ENCODE measurements at places on chromosomes 6 and 20.

GRCh38 chr6:158849899-158850806 lies 31.0 kb upstream of the EZR start:
- peak; percentile 72 for DNase-seq

DNA sequence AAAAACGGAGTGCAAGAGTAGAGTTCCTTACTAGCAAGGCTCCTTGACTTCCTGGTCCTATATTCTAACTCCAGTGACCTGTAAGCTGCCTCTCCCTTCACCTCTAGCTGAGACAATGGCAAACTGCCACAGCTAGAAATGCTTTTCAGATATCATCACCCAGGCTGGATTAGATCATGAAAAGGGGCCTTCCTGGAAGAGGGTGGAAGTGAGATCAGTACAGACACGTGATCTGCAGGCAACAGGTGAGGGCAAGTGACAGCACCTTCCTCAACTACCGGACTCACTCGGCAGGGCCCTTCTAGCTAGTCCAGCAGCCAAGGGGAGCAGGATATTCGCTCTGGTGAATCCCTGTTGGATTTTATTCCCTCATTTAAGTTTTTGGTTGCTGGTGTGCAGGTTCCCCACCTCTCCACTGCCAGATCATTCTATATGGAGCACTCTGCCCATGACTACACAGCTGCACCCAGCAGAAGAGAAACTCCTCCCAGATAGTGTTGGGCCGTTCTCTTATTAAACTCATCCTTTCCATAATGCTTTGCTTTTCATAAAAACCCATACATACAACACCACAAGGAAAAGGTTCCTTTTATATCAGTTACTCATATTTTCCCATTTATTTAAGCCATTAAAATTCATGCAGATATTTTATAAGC lies 26.4 kb upstream of the FAM83C start:
- no peak for DNase-seq

- no peak for DNase-seq
Measured at GRCh38 chr6:66796987-66797386, 1090.0 kb upstream of the EYS start.

GRCh38 chr6:71473926-71474325 lies 185.3 kb downstream of the OGFRL1 start:
- DNase-seq: no peak

DNA sequence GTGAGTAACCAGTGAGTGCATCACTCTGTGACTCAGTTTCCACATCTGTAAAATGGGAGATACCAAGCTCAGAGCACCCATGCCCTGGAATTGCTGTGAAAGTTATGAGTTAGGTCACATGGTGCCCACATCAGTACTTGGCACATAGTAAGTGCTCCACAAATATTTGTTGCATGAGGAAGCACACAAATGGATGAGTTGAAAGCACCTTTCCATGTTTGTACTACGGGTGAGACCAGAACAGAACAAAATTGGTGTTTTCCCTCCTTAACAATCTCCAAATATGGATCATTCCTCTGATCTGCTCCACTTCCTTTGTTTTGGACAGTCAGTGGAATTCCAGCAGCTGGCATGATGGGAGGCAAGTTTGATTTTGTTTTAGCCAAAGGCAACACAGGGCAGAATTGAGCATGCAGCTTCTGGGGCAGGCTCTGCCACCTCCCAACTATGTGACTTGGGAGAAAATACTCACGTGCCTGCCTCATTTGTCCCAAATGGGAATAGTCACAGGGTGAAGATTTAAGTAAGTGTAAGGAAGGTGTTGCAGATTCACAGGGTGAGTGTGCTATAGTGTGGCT lies 503.7 kb upstream of the SULF2 start:
- DNase-seq: no peak

DNA sequence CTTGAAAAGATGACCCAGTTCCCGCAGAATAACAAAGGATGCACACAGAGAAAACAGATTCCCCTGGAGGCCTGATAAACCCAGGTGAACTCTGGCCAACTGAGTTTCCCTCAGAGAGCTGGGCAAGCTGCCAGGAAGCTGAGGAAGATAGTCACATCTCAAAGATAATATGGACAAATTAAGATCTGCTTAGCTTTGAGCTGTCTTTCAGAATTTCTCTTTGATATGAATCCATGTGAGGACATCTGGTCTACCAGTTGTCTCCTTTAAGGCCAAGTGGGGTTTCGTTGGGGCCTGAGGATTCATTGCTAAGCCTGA lies 59.5 kb downstream of the ID4 start:
- no peak for DNase-seq

- DNase-seq: no peak
Measured at GRCh38 chr6:154572556-154572955, 62.1 kb upstream of the CNKSR3 start.

- DNase-seq: no peak
Measured at GRCh38 chr6:119307056-119307455, 42.5 kb downstream of the MAN1A1 start.

DNA sequence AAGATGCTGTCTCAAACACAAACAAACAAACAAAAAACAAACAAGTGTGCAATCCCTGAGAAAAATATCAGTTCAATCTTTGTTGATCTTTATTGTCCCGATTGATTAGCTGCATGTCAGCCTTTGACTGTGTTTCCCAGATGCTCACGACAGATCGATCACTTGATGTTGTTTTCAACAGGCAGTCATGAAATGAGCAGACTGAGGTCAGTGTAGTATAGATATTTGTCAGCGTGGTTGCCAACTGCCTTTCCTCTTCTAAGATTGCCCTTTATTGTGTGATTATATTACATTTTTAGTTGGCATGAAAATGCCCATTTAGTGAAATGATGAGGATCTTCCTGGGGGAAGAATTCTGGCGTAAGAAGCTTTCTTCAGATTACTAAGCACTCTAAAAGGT lies 25.6 kb downstream of the UTRN start:
- DNase-seq: no peak

DNA sequence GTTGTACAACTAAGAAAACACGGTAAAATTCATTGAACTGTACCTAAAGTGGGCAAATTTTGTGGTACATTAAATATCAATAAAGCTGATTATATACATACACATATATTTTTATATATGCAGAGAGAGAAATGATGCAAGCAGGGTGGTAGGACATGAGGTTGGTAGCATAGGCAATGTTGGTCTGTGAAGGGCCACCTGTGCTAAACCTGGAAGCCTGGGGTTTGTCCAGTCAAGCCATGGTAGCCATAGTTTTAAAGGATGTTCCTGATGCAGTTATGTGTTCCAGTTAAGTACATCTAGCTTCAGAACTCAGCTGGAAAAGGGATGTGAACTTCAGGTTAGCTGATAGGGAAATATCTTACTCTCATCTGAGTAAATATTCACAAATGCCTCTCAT lies 60.1 kb downstream of the TRIM38 start:
- no peak for DNase-seq

GRCh38 chr6:65830151-65830550 lies 123.1 kb upstream of the EYS start:
- DNase-seq: no peak

DNA sequence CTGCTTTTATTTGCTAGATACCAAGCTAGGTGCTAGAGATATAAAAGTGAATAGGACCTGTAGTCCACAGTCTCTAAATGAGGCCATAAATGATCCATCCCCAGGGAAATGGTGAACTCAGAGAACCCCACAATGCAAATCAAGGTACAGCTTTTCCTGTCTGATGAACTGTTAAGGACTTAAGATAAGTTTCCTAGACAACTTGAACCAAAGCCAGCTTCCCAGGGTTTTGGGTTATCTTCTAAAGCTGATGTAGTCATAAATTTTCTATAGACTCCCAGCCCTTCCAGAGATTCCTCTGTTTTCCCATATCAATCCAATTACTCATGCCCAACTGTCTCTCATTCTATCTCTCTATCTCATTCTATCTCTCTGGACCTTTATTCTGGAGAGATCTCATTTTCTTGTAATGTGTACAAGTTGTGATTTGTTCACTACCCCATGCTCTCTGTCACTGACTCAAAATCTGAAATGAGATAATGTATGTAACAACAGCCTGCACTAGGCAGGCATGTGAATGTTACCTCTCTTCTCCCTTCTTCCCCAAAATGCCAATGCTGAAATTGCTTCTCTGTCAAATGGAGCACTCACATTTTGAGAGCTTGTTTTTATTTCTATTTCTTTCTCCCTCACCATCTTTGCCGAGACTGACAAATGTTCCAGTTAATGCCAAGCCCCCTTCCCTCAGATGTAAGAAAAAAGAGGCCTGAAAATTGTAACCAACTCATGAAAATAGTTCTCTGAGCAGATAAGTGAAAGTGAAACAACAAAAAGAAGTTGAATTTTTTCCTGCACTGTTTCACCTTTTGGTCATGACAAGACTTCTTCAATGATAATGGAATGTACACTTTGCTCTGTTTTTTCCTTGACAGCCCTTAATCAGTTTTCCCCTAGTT lies 279.9 kb downstream of the SLC35F1 start:
- no peak for DNase-seq

DNA sequence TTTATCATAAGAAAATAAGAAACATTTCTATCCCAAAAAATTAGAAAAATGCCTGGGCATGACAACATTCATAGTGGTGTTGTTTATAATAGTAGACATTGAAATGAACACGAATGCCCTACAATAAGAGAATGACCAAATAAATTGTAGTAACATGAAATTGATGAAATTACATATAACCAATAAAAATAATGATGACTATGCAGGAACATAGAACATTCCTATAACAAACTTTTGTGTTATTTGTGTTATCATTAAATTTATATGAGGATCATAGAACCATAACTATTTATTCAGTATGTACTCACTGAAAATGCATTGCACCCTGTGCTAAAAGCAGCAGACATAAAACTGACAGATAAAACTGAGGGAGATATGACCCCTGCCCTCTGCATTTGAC lies 399.7 kb downstream of the CBLN4 start:
- no peak for DNase-seq

- DNase-seq: no peak
Measured at GRCh38 chr6:31120151-31120915, at the start of gene CDSN. Gene CDSN, minus strand, starts transcription at chr6:31120446. Its CDS starts 27 bp downstream, at chr6:31120419.

DNA sequence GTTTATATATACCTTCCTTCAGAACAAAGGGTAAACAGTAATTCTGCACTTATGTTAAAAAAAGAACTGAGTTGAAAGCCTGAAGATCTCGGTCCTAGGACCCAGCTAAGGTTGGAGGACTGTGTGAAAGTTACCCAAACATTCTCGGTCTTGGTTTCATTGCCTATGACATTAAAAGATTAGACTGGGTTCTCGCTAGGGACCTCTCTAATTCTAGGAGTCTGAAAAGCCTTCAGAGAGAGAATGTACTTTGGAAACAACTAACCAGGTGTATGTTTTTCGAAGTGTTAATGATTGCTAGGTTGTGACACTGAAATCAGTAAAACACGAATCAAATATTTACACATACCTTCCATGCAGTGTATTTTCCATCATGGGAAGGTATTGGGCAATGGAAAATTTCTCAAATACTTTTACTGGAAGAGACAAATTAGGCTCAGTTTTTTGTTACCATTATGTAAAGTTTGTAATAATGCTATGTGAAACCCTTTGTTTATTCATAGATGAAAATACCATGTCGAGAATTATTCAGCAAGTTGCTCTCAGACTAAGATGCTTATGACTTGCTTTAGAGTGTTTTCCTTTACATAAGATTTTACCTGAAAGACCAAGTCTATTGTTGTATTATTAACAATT lies 113.7 kb upstream of the LOC128125822 start:
- no peak for DNase-seq

GRCh38 chr6:111810294-111811131 lies 62.7 kb downstream of the FYN start:
- peak; percentile 51 for DNase-seq

DNA sequence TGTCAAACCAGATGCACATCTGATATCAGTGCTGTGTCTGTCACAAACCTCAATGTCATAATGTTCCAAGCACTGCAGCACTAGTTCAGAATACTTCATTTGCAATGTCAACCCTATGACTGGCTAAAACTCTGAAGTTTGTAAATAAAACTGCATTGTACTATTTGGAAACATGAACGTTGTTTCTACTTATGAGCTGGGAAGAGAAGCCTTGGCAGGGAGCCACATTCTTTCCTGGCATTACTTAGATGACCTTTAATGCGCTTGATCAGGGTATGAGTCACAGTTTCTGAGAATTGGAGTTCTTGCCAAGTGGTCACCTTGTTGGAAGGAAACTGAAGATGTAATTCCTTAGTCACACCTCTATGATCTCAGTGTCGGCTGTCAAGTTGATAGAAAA lies 664.8 kb upstream of the MMS22L start:
- DNase-seq: no peak

DNA sequence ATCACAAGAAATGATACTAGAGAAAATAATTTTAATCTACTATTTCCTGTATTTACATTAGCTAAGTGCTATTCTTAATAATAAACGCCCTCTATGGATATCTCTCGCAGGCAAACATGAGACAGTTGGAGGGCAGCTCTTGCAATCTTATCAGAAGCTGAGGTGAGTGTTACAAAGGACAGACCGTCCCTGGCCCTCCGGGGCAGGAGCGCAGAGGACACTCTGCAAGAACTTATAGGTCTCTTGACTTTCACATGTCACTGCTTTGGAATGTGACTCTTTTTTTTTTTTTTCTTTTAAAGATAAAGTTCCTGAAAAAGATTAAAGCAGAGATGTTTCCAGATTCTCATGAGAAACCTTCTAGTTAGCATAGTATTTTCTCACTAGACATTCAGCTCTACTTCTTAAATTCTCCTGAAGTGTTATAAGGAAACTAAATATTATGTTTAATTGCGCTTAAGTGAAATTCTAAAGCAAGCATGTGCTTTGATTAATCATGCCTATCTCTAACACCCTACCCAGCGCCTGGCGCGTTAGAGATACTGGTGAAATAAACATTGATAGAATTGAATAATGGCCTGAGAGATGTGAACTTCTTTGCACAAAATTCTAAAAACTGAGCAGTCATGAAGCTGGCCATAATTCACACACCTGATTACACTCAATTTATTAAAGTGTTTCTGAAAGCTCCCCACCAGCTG lies 57.4 kb downstream of the SYTL3 start:
- DNase-seq: no peak

DNA sequence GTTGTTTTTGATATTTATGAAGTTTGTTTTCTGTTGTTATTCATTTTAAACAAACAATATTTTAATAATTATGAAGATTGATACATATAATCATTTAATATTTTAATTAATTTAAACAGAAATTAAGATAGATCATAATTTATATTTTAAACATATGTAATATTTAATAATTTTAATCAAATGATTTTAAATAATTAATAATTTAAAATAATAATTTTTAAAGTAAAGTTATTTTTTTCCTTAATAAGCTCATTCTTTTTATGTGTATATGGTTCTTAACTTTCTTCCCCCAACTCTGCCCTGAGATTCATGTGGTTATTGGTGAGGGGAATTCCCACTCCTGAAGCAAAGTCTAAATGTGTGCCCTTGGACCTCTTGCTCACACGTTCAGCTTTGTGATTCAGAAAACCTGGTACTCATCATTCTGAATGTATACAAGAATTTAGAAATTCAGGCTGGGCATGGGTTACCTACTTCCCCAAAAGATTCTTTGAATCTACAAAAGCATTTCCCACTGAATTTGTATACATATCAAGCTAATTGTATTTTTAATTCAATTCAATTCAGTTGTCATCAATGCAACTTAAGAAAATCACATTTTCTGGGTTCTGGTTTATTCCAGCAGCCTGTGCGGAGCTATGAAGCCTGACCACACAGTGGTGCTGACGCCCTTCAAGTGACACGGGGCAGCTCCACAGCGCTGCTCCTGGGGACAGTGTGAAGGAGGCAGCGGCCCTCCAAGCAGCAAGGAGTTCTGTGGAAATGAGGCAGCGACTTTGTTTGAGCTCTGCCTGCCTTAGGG lies 168.9 kb upstream of the UST start:
- DNase-seq: peak; percentile 38

- DNase-seq: no peak
Measured at GRCh38 chr20:58981628-58982364, 740 bp downstream of the NELFCD start.

GRCh38 chr6:31620586-31621319 lies at the start of gene PRRC2A:
Gene PRRC2A, plus strand, starts transcription at chr6:31620715. Its CDS starts 2,075 bp downstream, at chr6:31622790.
- peak; percentile 96 for DNase-seq
